ENCODE measurements at places on chromosomes 5 and 9.

- DNase-seq: no peak
Measured at GRCh38 chr9:97556036-97556720, 54.7 kb downstream of the TMOD1 start.

- no peak for DNase-seq
Measured at GRCh38 chr9:2674141-2674824, 43.0 kb upstream of the KCNV2 start.

GRCh38 chr9:17789316-17789715 lies 210.4 kb downstream of the SH3GL2 start:
- no peak for DNase-seq

DNA sequence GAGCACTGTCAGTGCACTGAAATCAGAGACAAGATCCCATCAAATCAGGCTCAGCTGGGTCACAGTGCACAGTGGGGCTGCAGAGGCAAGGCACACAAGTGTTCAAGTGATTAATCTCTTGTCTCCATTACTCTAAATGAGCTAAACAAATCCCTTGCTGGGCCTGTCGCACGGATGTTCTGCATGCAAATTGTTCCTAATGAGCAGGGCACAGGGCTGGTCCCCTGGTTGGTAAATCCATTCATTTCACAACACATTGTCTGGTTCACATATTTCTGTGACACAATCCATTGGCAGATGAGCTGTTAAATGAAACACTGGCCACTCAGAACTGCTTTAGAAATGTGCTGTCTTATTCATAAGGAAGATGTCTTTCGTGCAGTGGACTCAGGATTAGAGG lies 167.9 kb upstream of the BRINP1 start:
- no peak for DNase-seq

DNA sequence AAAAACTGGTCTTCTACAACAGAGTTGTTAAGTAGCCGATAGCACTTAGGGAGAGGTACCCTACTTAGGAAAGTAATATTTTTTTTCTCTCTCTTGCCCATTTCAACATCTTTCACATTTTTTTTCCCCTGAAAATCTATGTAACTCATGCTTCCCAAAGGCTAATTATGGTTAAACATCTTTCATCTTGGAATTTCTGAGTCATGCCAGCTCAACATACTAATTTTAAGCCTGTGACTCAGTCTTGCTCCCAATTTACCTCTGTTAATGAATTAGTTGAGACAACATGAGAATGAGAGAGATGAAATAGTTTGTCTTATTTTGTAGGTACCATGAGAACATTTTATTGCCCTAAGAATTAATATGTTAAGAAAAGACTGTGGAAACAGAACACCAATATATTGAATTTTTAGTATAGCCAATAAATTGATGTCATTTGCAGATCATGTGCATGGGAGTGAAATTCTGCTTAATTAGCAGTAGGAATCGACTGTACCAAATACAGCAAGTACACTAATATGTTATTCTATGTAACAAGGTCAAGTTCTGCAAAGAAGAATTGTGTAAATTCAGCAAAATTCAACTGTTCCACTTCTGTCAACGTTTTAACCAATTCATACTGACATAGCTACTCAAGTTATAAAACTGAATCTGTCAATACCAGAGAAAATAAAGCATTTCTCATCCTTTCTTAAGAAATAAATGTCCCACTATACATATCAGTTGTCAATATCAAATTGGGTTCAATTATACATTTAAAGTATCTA lies 550.0 kb downstream of the PTPRD start:
- no peak for DNase-seq

- no peak for DNase-seq
Measured at GRCh38 chr9:95585824-95586223, 69.1 kb upstream of the PTCH1 start.

- no peak for DNase-seq
Measured at GRCh38 chr5:116358911-116359418, 215.7 kb downstream of the SEMA6A start.

All from CD4-positive, CD25-positive, alpha-beta regulatory T cell (primary cell).